ENCODE measurements at places on chromosomes 6 and 20. TPM values are rescaled to one million over a fixed set of nuclear protein-coding genes. Genes with fewer than 3 reads are reported as not detected.

The FLRT3 gene
- not detected for polyA plus RNA-seq

The GGTLC1 gene
- not detected for polyA plus RNA-seq

The BMP6 gene
- polyA plus RNA-seq = 0.89 TPM

The C6orf15 gene
- not detected for polyA plus RNA-seq

The SLC22A1 gene
- polyA plus RNA-seq = 0.18 TPM

The OPRL1 gene
- polyA plus RNA-seq = 3.7 TPM

The HAO1 gene
- polyA plus RNA-seq = not detected

The LHFPL5 gene
- polyA plus RNA-seq = not detected

The PAK5 gene
- not detected for polyA plus RNA-seq

The CEP85L gene
- polyA plus RNA-seq = 15.2 TPM

The SOX18 gene
- not detected for polyA plus RNA-seq

The CAP2 gene
- polyA plus RNA-seq = not detected

The GRIK2 gene
- polyA plus RNA-seq = not detected

The GPSM3 gene
- 156 TPM for polyA plus RNA-seq

The SPAG4 gene
- 1.9 TPM for polyA plus RNA-seq

The IP6K3 gene
- not detected for polyA plus RNA-seq

The IYD gene
- not detected for polyA plus RNA-seq

The NRN1 gene
- 0.40 TPM for polyA plus RNA-seq

The PACRG gene
- not detected for polyA plus RNA-seq

The PKHD1 gene
- not detected for polyA plus RNA-seq

The PI16 gene
- polyA plus RNA-seq = 2.3 TPM

The TPD52L1 gene
- not detected for polyA plus RNA-seq

The ANKRD66 gene
- polyA plus RNA-seq = not detected

The SLC32A1 gene
- not detected for polyA plus RNA-seq

The TPBG gene
- polyA plus RNA-seq = not detected

The CNBD2 gene
- polyA plus RNA-seq = 6.3 TPM

The HLA-DQA1 gene
- polyA plus RNA-seq = 377 TPM

The LAMA2 gene
- 0.05 TPM for polyA plus RNA-seq

The PMEPA1 gene
- 7.0 TPM for polyA plus RNA-seq

The OOEP gene
- 0.79 TPM for polyA plus RNA-seq

The MOCS1 gene
- polyA plus RNA-seq = 0.19 TPM

The SLC22A7 gene
- polyA plus RNA-seq = not detected

The SAMD3 gene
- polyA plus RNA-seq = 7.1 TPM

The FUT9 gene
- not detected for polyA plus RNA-seq

The KCNQ5 gene
- polyA plus RNA-seq = 6.9 TPM

The MUC22 gene
- not detected for polyA plus RNA-seq

The NOX3 gene
- polyA plus RNA-seq = not detected

The OR12D3 gene
- not detected for polyA plus RNA-seq

The PRICKLE4 gene
- polyA plus RNA-seq = not detected

The KCNK16 gene
- polyA plus RNA-seq = not detected

The PGC gene
- polyA plus RNA-seq = not detected

The MICAL1 gene
- 23.9 TPM for polyA plus RNA-seq

The OTOR gene
- polyA plus RNA-seq = not detected

The KIF6 gene
- polyA plus RNA-seq = not detected

The ZSCAN9 gene
- 10.9 TPM for polyA plus RNA-seq

The CLPSL1 gene
- not detected for polyA plus RNA-seq

The SYNGAP1 gene
- polyA plus RNA-seq = 0.54 TPM

The OR2B6 gene
- not detected for polyA plus RNA-seq

The PPIL6 gene
- 1.1 TPM for polyA plus RNA-seq
